GM04503 (cell line): ENCODE measurements at places on chromosomes 5 and 9.

- no peak for DNase-seq
Measured at GRCh38 chr5:74035521-74035937, 409.5 kb downstream of the ARHGEF28 start.

DNA sequence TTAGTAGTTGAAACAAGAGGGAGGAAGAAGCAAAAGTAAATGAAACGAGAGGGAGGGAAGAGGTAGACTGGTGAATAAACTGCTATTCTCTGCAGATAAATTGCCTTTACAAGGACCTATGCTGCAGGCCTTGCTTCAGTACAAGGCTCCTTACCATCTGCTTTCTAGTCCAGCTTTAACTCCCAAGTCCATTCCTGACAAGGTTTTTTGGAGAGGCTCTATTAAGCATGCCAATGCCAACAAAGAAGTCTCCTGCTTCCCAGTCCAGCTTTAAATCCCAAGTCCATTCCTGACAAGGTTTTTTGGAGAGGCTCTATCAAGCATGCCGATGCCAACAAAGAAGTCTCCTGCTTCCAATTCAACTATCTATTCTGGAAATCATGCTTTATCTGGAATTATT is 244.9 kb downstream of the GABRB2 start:
- DNase-seq = no peak

DNA sequence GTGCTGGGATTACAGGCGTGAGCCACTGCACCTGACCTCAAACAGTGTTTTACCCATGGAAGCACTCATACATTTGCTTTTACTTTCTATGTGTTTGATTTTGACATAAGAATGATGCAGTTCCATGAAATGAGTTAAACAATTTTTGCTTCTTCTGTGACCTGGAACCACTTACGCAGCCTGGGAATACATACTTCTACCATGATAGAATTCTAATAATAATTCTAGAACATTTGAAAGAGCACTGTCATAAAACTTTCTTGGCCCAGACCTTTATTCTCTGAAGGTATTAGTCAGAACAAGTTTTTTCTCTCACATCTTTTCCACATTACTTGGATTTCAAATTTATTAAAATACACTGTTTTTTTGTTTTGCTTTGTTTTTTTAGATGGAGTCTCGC is 25.3 kb upstream of the COL5A1 start:
- no peak for DNase-seq

DNA sequence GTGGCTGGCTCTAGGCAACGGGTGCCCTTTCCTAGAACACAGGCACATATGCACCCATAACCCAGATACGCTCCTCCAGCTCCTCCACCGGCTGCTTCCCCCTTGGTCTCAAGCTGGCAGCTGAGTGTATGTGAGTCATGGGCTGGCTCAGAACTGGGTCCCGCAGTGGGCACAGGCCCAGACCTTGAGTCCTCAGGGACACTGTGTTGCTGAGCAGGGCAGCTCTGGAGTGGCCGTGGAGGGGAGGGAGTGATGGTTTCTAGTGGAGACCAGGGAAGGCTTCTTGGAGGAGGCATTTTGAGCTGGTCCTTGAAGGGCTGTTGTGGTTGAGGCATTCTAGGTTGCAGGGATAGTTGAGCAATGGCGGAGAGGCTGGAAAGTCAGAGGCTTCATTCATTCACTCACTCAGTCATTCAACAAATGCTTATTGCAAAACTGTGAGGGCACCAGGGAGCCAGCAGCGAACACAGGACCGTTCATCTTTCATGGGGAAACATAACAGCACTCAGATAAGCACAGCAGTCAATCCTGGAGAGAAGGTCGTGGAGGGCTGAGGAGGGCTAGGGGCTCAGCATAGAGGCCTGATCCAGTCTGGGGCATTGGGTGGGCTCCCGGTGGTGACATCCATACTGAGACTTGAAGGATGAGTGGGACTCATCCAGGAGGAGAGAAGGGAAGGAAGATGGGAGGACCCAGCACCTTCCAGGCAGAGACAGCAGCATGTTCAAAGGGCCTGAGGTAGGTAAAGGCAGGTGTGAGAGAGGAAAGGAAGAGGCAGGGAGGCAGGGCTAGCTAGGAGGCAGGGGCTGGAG is 2.4 kb downstream of the BBLN start:
- no peak for DNase-seq

- no peak for DNase-seq
Measured at GRCh38 chr5:66410122-66410521, 186.1 kb upstream of the MAST4 start.

- DNase-seq = no peak
Measured at GRCh38 chr9:84573083-84573482, 96.4 kb upstream of the NTRK2 start.

DNA sequence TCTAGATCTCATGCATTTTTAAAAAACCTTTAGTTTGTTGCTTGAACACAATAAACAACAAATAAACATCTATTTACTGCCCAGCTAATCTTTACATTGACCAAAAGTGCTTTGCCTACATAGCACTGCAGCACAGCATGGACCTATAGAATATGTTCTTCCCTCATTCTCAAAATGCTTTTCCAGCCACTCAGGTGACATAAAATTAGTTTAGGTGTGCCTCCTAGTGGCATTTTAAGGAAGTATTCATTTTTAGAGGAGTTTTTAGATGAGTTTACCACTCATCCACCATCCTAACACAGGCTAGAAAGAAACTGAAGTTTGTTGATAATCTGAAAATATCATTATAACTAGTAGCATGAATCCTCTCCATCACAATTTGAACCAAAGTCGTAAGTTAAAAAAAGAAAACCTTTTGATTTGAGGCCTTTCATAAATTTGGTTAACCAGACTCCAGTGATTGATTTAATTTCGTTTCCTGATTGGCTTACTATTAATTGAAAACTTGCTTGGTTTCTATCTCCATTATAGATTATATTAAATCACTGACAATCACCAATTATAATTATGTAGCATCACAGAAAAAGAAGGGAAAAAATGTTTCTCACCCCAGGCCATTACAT is 12.6 kb downstream of the PLGRKT start:
- no peak for DNase-seq

- no peak for DNase-seq
Measured at GRCh38 chr9:127222388-127223095, 42.0 kb upstream of the GARNL3 start.
